ENCODE measurements at places on chromosomes 16 and 17.

DNA sequence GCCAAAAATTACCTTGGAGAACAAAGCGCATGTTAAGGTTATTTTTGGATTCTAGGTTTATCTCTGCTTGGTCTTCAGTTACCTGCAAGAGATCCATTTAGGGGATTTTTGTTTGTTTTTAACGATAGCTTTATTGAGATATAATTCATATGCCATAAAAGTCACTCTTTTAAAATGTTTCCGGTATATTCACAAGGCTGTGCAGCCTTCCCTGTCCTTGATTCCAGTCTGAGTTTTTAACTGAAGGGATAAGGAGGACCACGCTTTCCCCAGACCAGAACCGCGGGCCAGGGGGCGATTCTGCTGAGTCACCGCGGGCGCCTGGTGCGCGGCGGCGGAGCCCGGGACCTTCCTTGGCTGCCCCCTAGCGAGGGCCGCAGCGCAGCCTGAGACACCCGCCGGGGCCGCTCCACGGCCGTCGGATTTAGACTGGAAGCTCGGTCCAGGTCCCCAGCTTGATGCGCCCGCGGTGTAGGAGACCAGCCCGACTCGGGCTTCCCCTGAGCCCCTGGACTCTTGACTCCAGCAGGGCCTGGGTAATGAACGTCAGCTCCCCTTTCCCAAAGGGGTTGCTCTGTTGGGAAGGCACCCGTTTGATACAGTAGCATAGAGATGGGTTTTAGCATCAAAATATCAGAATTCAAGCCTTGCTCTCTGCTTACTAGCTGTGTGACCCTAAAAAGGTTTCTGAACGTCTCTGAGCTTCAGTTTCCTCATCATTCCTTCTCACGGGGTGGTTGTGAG lies 50.0 kb upstream of the STH start:
- DNase-seq, result peak; percentile 39

- peak; percentile 16 for DNase-seq
Measured at GRCh38 chr17:44004077-44004760, at the start of gene NAGS. TSS of gene NAGS (plus strand) at chr17:44004622. CDS start at chr17:44004664, 42 bp downstream.

DNA sequence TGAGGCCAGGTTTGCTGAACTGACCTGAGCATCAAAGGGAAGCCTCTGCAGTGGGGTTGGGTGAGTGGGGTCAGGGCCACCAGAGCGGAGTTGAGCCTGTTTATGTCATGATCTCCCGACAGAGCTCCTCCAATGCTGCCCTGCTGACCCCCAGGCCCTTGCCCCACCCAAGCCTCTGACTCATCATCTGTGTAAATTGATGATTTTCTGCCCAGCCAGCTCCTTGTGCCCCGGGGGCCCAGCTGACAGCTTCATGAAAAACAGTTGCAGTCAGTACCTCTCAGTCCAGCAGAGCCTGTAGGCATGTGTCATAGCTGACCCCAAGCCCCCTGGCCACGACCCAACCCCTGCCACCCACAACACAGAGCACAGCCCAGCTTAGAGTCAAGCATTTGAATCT lies 134.9 kb downstream of the CCT6B start:
- DNase-seq, result no peak

DNA sequence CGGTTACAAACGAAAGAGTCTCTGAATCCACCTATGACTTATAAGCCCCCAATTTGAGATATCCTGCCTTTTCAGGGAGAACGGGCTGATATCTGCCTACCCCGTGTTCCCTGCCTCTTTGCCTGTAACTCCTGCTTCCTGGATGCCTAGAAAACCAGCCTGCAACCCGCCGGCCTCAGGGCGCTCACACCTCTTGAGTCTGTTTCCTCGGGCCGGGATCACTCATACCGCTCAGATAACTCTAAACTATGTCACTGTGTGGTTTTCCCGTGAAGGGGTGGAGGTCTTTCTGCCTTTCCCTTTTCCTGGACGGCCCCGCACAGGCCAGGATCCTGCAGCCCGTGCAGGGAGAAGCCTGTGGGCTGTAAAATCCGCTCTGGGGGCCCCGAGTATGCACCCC lies 10.4 kb downstream of the RPUSD1 start:
- no peak for DNase-seq

GRCh38 chr16:72891291-72892227 lies 156.4 kb downstream of the ZFHX3 start:
- DNase-seq, result no peak

- DNase-seq, result peak; percentile 85
Measured at GRCh38 chr16:714558-715476, at the start of gene METRN. TSS of gene METRN (plus strand) at chr16:715118. CDS start at chr16:715290, 172 bp downstream.

DNA sequence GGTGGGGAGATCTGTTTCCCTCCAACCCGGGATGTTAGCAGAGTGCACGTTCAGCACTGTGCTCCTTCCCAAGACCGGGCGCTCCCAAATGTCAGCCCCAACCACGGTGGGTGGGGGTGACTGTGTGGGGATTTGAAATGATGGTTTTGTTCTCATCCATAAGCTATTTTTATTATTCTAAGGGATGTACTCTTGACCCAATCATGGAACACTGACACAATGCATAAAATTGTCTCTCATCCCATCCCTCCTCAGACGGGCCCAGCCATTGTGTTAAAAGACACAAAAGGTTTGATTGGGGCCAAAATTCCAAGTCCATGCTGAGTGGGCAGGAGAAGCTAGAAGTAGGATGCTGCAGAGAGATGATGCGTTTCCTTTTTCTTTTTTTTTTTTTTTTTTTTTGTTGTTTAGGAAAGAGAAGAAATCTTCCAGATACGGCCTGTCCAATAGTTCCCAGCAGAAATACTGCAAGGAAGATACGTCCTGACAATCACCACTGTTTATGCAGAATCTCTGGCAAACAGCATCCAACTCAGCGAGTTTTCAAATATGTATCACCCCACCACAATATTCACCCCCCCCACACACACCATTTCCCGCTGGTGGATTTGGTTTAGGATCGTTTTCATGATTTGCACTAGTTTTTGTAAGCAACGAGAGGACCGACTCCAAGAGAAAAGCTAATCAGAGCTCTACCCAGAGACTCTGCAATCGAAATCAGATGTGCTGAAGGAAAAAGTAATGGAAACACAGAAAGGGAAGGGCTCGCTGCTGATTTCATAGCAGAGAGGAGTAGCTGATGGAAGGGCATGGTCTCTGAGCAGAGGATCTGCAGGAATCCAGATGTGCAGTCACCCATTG lies 163.5 kb upstream of the DYNLRB2 start:
- no peak for DNase-seq

GRCh38 chr17:6641247-6641863 lies 495 bp downstream of the TXNDC17 start:
- no peak for DNase-seq

- DNase-seq, result no peak
Measured at GRCh38 chr16:28167221-28167620, 44.5 kb downstream of the XPO6 start.

GRCh38 chr17:1786708-1787107 lies 24.8 kb downstream of the SERPINF1 start:
- DNase-seq, result no peak

DNA sequence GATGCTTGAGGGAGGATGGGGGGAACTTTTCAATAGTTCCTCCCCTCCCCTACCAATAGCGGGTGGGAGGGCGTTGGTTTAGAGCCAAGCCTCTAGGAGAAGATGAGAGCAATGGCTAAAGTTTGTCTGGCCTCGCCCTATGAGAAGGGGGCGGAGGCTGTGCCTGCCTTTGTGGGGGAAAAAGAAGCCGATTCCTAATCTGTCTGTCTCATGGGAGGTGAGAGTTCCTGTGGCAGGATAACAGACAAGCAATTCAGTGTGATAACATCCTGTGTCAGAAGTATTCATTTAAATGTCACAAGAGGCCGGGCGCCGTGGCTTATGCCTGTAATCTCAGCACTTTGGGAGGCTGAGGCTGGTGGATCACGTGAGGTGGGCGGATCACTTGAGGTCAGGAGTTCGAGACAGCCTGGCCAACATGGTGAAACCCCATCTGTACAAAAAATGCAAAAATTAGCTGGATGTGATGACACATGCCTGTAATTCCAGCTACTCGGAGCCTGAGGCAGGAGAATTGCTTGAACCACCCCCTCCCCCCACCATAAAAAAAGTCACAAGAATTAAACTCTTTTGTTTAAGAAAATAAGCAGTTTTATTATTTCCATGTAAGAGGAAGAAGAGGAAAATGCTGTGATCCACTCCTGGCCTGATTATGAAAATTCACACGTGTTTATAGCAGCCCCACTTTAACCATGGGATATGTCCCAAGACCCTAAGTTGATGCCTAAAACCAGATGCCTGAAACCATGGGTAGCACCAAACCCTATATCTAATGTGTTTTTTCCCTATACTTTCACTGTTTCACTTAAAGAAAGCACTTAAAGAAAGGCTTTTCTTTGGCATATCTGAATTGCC lies 1.7 kb downstream of the SLFN5 start:
- DNase-seq, result peak; percentile 89

GRCh38 chr17:29579866-29580771 lies 9.3 kb downstream of the GIT1 start:
- DNase-seq, result peak; percentile 92

DNA sequence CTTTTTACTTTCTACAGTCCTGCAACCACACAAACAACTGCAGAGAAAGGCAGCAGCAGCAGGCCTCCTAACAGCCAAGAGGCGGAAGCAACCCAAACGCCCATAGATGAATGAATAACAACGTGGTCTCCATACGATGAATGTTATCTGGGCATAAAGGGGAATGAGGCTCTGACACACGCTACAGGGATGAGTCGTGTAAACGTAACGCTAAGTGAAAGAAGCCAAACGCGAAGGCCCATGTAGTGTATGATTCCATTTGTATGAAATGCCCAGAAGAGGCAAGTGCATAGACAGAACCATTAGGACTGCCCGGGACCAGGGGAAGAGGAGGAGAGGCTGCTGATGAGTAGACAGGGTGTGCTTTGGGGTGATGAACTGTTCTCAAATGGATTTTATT lies 94.8 kb upstream of the DNAH17 start:
- no peak for DNase-seq

- no peak for DNase-seq
Measured at GRCh38 chr16:14562691-14563491, 67.2 kb downstream of the PARN start.

GRCh38 chr16:55000595-55000994 lies 69.9 kb downstream of the IRX5 start:
- no peak for DNase-seq

- no peak for DNase-seq
Measured at GRCh38 chr16:54780266-54780665, 150.4 kb upstream of the IRX5 start.

DNA sequence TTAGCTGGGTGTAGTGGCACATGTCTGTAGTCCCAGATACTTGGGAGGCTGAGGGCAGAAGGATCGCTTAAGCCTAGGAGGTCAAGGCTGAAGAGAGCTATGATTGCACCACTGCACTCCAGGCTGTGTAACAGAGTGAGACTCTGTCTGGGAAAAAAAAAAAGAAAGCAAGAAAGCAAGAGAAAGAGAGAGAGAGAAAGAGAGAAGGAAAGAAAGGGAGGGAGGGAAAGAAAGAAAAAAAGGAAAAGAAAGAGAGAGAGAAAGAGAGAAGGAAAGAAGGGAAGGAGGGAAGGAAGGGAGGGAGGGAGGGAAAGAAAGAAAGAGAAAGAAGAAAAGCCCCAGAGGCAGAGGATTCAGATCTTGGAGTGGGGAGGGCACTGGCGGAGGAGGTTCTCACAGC lies 6.5 kb downstream of the DHX58 start:
- no peak for DNase-seq

- no peak for DNase-seq
Measured at GRCh38 chr17:6380915-6381438, 53.9 kb downstream of the AIPL1 start.

DNA sequence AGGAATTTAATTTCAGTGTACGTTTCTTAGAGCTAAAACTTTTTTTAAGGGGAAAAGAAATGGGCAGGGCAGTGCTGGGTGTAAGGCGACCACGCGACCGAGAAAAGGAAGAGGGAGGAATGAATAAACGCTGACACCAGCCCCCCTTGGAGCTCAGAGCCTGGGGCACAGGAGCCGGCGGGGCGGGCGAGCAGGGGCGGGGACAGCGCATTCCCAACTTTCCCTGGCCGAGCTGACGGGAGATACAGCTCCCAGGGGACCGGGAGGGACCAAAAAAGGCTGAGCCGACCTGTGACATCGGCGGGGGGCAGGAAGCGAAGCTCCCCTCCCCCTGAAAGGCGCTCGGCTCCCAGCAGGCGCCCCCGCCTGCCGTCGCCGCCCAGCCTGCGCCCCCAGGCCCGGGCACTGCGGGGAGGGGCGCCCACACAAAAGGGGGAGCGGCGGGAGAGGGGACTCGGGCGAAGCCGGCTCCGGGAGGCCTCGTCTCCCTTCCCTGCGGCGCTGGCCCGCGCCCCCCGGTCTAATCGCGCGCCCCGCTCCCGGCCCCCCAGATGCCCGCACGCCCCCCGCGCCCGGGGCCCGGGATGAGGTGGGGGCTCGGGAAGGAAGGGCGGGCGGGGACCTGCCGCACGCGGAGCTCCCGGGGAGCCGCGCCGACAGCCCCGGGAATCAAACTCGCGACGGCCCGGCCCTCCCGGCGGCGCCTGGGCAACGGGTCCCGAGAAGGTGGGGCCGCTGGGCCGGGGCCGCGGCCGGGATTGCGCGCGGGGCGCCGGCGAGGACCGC lies 622 bp downstream of the CUEDC1 start:
- no peak for DNase-seq

- no peak for DNase-seq
Measured at GRCh38 chr16:15616475-15617165, 26.3 kb downstream of the MARF1 start.

GRCh38 chr17:68763562-68763961 lies 162.4 kb upstream of the FAM20A start:
- no peak for DNase-seq

GRCh38 chr16:77761204-77761603 lies 27.2 kb upstream of the VAT1L start:
- DNase-seq, result no peak

DNA sequence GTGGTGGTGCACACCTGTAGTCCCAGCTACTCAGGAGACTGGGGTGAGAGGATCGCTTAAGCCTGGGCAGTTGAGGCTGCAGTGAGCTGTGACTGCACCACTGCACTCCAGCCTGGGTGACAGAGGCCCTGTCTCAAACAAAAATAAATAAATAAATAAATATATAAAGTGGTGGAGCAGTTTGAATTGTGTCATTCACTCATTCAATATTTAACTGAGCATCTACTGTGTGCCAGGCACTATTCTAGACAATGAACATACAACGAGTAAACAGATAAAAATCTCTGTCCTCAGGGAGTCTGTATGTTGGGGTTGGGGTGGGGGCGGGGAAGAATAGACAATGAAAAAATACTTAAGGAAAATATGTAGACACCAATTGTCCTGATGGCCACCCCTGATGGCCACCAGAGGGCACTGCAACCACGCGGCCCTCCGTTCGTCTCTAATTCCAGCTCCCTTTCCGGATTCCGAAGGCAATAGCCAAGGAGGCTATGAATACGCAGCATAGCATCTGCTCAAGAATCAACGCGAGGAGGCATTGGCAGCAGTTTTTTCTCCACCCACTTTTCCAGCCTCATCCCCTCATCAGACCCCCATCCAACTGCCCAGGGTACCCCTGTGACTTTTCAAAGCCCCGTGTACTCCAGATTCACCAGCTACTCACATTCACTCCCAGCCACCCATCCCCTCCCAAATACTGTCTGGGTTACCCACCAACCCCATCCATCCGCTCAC lies 21.4 kb downstream of the QPRT start:
- DNase-seq, result peak; percentile 82

- peak; percentile 91 for DNase-seq
Measured at GRCh38 chr17:7213895-7214299, 5.7 kb downstream of the DLG4 start.

- peak; percentile 49 for DNase-seq
Measured at GRCh38 chr17:4635823-4636375, 5.6 kb downstream of the ALOX15 start.

All from CD4-positive, alpha-beta T cell treated with Interleukin-4 for 1 hour (primary cell).